Stomach (tissue), 19 donors: ENCODE measurements at places on chromosomes 6 and 20. TPM values are rescaled to one million over a fixed set of nuclear protein-coding genes. Genes with fewer than 3 reads are reported as not detected.

Gene BPIFB1
- 20.2 TPM for total RNA-seq

Gene NKAIN2
- not detected for total RNA-seq

Gene DEFB132
- not detected for total RNA-seq

DNA sequence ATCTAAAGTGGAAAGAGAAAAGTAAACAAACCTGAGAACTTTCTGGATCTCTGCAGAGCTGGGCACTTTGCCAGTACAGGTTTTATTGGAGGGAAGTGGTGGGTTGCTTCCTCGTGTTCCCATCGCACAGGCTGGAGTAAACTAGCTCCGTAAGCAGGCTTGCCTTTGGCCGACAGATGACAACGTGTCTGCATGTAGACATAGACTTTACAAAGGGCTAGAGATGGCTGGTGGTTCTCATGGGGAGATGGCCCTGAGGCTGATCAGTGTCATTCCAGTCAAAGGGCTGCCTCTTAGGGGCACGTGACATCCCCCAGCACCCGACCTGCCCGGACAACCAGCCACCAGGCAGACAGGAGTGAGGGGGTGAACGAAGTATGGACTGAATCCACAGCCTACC is 98.8 kb downstream of the YTHDF1 start:
- H3K4me1 ChIP-seq = no peaks in the 10 kb centered on the region
- H3K27me3 ChIP-seq = peaks cover 91% of the 10 kb centered on the region
- no peak overlapping the region for H3K27ac ChIP-seq
- H3K4me3 ChIP-seq = no peak overlapping the region
- DNase-seq = no peak

DNA sequence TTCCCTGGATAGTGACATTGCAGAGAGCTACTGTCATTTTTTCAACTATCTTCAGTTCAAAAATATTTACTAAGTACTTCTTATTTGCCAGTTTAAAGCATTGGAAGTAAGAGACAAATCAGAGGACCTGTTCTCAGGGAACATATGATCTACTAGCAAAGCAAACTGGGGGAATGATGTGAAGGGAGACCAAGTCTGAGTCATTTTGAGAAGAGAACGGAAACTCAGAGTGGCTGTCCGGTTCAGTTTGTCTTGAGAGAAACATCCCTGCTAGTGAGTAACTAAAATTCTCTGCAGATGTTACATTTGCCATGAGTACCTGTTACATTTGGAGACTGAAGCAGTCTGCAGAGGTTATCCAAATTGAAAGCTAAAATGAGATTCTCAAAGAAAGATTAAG is 118.3 kb downstream of the KCNQ5 start:
- H3K4me1 ChIP-seq = no peaks in the 10 kb centered on the region
- no peak for DNase-seq
- H3K4me3 ChIP-seq = no peak overlapping the region
- H3K36me3 ChIP-seq = no peaks in the 10 kb centered on the region
- H3K27me3 ChIP-seq = no peaks in the 10 kb centered on the region

DNA sequence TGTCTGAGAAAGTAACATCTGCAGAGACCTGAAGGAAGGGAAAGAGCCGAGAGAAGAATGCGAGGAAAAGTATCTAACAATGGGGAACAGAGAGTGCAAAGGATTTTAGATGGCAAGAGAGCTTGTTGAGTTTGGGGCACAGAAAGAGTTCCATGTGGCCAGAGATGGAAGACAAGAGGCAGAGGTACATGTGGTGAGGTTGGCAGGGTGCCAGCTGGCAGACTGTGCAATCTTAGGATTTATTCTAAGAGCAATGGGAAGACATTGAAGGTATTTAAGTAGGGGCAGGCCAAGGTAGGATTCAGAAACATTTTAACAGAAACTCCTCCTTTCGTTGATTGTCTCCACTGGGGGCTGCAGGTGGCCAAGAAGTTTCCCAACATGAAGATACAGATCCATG is 20.4 kb upstream of the LBP start:
- no peak for DNase-seq
- H3K27me3 ChIP-seq = peaks cover 13% of the 10 kb centered on the region
- H3K4me3 ChIP-seq = no peak overlapping the region
- H3K4me1 ChIP-seq = no peaks in the 10 kb centered on the region
- no peaks in the 10 kb centered on the region for H3K36me3 ChIP-seq

DNA sequence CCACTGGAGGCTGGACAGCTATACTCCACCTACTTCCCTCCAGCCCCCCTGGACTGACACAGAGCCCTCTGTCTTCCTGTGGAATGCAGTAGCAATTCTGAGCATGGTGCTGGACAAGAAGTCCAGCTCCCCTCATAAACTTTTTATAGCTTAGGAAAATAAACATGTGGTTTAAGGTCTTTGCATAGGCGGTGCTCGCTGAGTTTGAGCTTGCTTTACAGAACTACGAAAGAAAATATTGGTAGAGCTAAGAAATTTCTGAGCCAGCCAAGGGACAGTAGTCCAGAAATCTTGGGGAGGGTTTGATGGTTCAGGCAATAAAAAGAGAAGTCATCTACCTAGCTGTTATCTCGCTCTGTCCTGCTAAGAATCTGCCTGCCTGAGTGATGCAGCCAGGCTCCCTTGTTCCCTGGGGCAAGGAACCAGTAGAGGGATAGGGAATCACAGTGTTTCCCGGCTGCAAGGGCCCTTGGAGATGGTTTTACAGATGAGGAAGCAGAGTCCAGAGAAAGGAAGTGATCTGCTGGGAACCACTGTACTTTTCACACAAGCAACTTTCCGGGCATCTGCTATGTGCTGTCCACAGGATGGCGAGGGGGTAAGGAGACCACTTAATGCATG is 343.4 kb downstream of the CDC5L start:
- DNase-seq = no peak
- no peak overlapping the region for H3K27ac ChIP-seq
- no peak overlapping the region for H3K4me3 ChIP-seq
- H3K36me3 ChIP-seq = no peaks in the 10 kb centered on the region
- H3K4me1 ChIP-seq = no peaks in the 10 kb centered on the region

- no peak for DNase-seq
- H3K36me3 ChIP-seq = no peaks in the 10 kb centered on the region
- H3K27me3 ChIP-seq = no peaks in the 10 kb centered on the region
- H3K4me1 ChIP-seq = no peaks in the 10 kb centered on the region
- H3K4me3 ChIP-seq = no peak overlapping the region
Measured at GRCh38 chr20:46624946-46625345, 26.3 kb downstream of the SLC13A3 start.

- no peaks in the 10 kb centered on the region for H3K36me3 ChIP-seq
- H3K27me3 ChIP-seq = no peaks in the 10 kb centered on the region
- no peak overlapping the region for H3K4me3 ChIP-seq
- no peak overlapping the region for H3K27ac ChIP-seq
- H3K4me1 ChIP-seq = no peaks in the 10 kb centered on the region
Measured at GRCh38 chr6:151916075-151916474, 108.6 kb downstream of the ESR1 start.

DNA sequence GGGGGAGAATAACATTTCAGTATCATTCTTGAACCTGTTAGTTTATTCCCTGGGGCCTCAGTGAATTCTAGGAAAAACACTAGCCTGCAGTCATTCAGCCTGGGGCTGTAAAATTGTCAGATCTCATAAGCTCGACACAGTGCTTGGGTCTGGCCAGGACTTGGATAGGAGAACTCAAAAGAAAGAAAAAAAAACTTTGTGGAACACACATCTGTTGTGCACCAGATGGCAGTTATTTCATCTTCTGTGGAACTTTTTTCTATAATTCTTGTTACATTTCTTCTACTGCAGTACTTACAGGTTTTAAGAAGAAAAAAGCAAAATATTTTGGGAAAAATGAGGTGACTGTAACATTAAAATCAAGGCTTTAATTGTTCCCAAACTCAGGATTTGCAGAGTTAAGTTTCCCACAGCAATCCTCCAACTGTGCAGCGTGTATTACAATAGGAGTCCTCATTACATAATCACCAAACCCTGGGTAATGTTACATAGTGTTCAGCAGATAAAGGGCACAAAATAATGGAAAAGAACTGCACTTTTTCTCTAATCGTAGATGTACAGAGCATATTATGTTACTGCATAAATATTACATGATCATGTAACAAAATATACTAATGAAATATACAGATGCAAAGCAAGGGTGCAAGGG is 531.1 kb upstream of the CITED2 start:
- H3K4me1 ChIP-seq = no peaks in the 10 kb centered on the region
- DNase-seq = no peak
- H3K27me3 ChIP-seq = no peaks in the 10 kb centered on the region
- no peaks in the 10 kb centered on the region for H3K36me3 ChIP-seq
- no peak overlapping the region for H3K4me3 ChIP-seq

DNA sequence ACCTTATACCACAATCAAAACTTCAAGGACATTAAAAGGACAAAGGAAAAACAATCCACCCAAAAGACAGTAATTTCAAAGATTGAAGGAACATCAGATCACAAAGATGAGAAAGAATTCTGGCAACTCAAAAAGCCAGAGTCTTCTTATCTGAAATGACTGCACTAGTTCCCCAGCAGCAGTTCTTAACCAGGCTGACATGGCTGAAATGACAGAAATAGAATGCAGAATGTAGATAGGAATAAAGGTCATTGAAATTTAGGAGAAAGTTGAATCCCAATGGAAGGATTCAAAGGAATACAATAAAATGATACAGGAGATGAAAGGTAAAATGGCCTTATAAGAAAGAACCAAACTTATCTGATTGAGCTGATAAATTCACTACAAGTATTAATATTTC is 231.4 kb downstream of the CD109 start:
- no peaks in the 10 kb centered on the region for H3K4me1 ChIP-seq
- DNase-seq = no peak
- no peaks in the 10 kb centered on the region for H3K36me3 ChIP-seq
- no peak overlapping the region for H3K27ac ChIP-seq
- no peaks in the 10 kb centered on the region for H3K27me3 ChIP-seq
- H3K4me3 ChIP-seq = no peak overlapping the region

DNA sequence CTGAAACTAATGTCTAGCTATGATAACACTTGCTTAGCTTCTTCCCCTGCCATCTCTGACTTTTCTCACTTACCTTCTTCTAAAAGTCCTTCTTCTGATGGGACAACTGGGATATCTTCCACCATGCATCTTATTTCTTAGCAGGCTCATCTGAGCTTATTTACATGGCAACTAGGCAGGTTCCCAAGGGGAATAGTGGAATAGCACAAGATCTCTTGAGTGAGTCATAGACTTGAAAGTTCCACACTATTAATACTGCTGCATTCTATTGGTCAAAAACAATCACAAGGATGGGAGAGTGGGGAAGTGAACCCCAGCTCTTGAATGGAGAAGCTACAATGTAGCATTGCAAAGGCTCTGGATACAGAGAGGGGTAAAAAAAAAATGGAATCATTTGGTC is 142.1 kb downstream of the HAO1 start:
- no peak overlapping the region for H3K27ac ChIP-seq
- no peaks in the 10 kb centered on the region for H3K4me1 ChIP-seq
- no peaks in the 10 kb centered on the region for H3K27me3 ChIP-seq
- no peaks in the 10 kb centered on the region for H3K36me3 ChIP-seq
- DNase-seq = no peak
- no peak overlapping the region for H3K4me3 ChIP-seq

DNA sequence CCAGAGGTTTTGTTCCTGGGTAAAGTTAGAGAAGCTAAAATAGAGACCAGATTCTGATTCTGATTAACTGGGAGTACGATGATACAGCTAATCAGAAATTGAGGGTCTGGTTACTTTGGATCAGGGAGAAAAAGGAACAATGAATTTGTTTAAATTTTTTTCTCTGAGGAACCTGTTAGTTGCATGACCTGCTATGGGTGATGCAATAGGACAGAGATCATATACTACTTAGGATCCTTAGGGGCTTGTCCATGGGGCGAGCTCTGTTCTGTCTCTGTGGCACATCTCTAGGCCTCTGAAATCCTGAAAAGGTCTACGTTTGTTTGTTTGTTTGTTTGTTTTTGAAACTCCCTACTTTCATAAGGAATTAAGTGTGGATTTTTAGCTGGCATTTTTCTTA is 166.1 kb upstream of the LAMP5 start:
- H3K4me3 ChIP-seq = no peak overlapping the region
- no peaks in the 10 kb centered on the region for H3K27me3 ChIP-seq
- H3K36me3 ChIP-seq = no peaks in the 10 kb centered on the region
- H3K27ac ChIP-seq = no peak overlapping the region
- no peak for DNase-seq
- peaks cover 22% of the 10 kb centered on the region for H3K4me1 ChIP-seq

DNA sequence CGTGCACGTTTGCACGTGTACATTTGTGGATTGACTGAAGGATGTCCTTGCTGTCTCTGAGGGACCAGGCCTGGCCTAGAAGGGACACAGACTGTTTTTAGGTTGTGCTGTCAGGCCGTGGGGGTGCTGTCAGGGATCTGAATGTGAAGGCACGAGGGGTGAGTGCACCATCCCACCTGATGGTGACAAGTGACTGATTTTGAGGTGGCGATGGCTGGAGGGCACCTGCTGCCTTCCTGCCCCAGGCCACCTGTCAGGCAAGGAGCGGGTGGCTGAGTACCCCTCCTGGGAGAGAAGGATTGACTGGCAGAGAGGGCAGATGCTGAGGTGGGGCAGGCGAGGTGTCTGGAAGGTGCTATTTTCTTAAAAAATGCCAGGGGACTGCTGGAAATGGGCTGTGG is 1.2 kb downstream of the RAB44 start:
- H3K27ac ChIP-seq = no peak overlapping the region
- H3K36me3 ChIP-seq = no peaks in the 10 kb centered on the region
- H3K4me3 ChIP-seq = no peak overlapping the region
- no peak for DNase-seq
- H3K4me1 ChIP-seq = no peaks in the 10 kb centered on the region

GRCh38 chr6:158388727-158389126 is 76.5 kb downstream of the TULP4 start:
- H3K4me1 ChIP-seq = no peaks in the 10 kb centered on the region
- DNase-seq = no peak
- no peak overlapping the region for H3K27ac ChIP-seq
- H3K4me3 ChIP-seq = no peak overlapping the region
